ENCODE measurements at places on chromosomes 2 and 18.
A peak's percentile ranks its signal among the peaks of the same experiment; 100 is the strongest.

DNA sequence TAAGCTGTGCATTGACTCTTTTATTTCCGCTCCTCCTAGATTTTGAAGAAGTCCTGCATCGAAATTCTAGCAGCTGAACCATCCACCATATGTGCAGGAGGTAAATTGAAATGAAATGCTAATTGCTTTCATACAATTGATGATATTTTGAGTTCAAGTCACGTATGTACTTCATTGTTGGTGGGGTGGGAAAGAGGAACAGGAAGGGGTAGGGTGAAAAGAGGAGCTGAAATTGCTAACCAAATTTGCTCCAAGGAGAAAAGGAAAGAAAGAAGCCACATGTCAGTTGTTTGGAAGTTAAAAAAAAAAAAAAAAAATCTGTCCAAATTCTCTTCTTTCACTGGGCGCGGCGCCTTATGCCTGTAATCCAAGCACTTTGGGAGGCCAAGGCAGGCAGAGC, 77.8 kb downstream of the ANTXR1 start:
- no peak for DNase-seq

DNA sequence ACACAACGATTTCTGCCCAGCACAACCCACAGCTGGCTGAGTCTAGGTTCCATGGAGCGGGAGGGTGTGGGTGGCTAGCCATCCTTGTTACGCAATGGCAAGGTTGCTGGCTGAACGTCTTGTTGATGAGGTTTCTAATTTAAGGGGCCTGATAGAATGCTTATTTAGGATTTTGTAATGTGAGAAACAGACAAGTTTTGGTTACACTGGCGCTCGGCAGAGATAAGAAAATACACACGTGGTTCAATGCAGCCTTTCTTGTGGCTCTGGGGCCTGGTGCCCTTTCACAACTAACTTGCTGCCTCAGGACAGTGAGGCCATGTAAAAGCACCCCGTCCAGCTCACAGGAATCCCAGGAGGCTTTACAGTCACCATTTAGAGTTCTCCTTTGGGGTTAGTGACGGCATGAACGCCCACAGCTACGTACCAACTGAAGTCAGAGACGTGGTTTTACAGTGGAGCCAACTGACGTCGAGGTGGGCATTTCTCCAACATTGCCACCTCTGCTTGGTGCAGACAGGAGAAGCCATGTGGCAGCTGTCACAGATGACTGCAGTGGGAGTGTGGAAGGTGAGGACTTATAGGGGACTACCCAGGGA, 29.7 kb upstream of the PIEZO2 start:
- DNase-seq, result no peak

DNA sequence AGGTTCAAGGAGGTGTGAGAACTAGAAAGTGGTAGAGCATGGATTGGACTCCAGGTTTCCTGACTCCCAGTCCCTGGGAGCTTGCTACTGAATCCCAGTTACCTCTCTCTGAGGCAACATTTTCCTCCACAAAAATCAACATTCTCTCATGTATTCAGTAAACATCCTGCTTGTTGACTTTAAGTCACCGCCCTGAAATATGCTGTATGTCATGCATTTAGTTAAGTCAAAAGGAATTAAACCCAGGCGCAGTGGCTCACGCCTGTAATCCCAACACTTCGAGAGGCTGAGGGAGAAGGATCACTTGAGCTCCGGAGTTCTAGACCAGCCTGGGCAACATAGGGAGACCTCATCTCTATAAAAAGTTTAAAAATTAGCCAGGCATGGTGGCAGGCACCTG, 3.8 kb downstream of the MATN3 start:
- no peak for DNase-seq

DNA sequence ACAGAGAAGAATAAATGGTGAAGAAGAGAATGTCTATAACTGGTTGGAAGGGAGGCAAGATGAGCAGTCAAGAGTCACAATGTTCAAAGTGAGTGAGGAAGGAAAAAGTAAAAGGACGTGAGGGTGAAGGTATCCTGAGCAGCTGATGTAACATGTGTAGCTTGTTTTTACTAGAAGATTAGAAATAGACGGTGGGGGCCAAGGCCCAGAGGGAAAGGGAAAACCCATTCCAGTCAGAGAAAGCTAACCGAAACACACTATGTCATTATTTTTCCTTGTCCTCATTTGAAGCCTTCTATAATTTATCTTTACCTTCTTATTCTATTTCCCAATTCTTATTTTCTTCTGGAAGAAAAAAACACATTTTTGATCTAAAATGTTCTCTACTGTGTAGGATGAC, 176.6 kb downstream of the THADA start:
- DNase-seq, result no peak

- DNase-seq, result no peak
Observed at GRCh38 chr2:224111576-224111975, 72.5 kb upstream of the SERPINE2 start.

- peak; percentile 1 for DNase-seq
Observed at GRCh38 chr18:52636536-52636935, 296.5 kb downstream of the DCC start.

DNA sequence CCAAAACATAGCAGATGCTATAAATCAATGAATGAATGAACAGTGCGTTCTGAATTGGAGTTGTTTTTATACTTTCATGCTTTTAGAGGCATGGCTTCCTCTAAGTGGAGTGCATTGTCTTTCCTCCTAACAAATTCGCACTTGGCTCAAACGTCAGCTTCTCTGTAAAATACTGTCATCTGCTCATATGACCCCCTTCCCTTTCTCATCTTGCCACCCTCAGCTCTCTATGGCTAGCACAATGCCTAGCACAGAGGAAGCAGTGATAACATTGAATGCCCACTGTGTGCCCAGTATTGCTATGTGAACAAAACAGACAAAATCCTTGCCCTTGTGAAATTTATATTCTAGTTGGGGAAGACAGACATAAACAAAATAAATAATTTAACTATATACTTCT, 258.8 kb downstream of the MREG start:
- no peak for DNase-seq

DNA sequence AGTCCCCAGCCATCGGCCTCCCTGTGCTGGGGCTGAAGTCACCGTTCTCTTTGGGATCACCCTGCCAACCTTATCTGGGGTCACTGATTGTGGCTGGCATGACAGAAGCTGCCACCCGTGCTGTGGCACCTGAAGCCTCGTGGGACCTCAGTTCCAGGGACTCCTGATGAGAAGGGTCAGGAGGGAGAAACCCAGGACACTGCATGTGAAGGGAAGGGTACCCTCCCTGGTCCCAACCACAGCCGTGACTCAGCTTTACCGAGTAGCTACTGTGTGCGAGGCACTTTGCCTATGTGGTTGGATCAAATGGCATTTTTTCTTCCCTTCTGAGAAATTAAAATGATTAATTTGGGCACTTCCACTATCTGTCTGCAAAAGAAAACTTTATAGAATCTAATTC, 64.4 kb downstream of the SP110 start:
- peak; percentile 54 for DNase-seq

- no peak for DNase-seq
Observed at GRCh38 chr2:38734299-38735058, 16.7 kb downstream of the SRSF7 start.

- no peak for DNase-seq
Observed at GRCh38 chr2:166360906-166361305, 14.8 kb downstream of the SCN9A start.

GRCh38 chr2:31109633-31110192, 28.5 kb downstream of the GALNT14 start:
- DNase-seq, result no peak

GRCh38 chr2:101623031-101623521, 74.4 kb upstream of the MAP4K4 start:
- no peak for DNase-seq

GRCh38 chr2:85390941-85391669, 19.1 kb downstream of the CAPG start:
- DNase-seq, result peak; percentile 83

DNA sequence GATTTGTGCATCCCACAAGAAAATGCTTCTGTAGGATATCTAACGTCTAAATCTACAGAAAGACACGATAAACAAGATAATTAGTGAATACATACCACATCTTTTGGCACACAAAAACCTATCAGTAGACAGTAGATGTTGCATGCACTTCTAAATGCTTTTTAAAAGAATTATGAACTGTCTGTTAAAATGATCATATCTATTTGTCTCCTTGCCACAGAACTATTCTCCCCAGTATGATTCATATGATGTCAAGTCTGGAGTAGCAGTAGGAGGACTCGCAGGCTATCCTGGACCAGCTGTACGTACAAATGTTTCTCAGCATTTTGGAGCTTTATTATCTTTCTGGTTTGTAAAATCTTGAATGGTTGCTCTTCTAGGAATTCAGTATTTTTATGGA, 12.7 kb downstream of the COL3A1 start:
- DNase-seq, result no peak
